ENCODE measurements at places on chromosomes 3 and 15.

DNA sequence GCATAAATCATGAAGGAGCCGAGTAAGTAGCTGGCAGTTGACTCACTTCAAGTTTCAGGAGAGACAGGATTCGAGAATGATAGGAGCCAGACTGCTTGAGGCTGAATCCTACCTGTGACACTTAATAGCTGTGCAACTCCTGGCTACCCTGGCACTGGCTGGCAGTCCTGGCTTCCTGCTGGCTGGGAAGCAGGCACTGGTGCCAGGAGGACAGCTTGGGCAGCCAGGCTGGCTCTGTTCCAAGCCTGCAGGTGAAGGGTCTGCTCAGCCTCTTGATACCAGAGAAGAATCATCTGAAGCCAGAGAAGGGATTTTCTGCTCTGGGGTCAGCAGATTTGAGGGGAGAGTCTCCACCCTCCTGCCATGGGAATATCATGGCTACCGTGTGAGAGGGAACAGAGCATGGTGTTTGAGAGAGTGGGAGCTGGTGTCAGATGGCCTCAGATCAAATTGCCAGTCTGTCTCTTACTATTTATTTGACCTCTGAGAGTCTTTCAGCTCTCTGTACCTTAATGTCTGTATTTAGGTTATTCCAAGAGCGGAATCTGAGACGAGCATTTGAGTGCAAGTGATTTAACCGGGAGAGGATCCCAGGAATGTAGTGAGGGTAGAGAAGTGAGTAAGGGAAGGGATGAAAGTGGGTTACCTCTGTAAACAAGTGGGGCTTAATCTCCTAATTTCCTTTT is 4.4 kb upstream of the XIRP1 start:
- ATAC-seq = no peak

DNA sequence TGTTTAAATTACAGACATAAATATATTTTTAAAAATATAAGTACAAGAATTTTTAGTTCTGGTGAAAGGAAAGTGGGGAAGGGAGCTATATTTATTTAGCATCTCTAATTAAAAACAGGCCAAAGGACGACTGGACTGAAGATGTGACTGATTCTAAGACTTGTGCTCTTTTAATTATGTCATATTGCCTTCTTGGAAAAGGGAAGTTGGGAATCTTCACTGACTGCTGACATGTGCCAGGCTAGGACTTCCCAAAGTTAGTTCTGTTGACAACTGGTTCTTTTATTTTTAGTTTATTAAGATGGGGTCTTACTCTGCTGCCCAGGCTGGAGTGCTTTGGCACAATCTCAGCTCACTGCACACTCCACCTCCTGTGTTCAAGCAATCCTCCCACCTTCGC is 13.5 kb downstream of the CNOT10 start:
- no peak for ATAC-seq

GRCh38 chr15:51312166-51313073 is 26.0 kb downstream of the CYP19A1 start:
- no peak for ATAC-seq

- no peak for ATAC-seq
Measured at GRCh38 chr15:69656271-69657030, 203.8 kb downstream of the RPLP1 start.

GRCh38 chr15:50959717-50960116 is 51.2 kb downstream of the AP4E1 start:
- ATAC-seq = no peak

DNA sequence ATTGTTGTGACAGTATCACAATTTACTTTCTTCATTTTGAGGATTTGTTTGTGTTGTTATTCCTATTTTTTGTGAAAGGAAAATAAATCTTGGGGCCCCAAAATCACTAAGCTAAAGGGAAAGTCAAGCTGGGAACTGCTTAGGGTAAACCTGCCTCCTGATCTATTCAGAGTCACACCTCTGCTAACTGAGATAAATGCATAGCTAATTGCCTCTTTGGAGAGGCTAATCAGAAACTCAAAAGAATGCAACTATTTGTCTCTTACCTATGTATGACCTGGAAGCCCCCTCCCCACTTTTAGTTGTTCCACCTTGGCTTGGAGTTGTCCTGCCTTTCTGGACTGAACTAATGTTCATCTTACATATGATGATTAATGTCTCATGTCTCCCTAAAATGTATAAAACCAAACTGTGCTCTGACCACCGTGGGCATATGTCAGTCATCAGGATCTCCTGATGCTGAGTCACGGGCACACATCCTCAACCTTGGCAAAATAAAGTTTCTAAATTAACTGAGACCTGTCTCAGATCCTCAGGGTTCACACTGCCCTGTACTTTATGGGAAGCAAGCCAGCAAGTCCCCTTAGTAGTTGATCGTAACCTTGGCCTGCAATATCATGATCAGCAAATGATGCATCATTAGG is 523.2 kb upstream of the GOLIM4 start:
- no peak for ATAC-seq

DNA sequence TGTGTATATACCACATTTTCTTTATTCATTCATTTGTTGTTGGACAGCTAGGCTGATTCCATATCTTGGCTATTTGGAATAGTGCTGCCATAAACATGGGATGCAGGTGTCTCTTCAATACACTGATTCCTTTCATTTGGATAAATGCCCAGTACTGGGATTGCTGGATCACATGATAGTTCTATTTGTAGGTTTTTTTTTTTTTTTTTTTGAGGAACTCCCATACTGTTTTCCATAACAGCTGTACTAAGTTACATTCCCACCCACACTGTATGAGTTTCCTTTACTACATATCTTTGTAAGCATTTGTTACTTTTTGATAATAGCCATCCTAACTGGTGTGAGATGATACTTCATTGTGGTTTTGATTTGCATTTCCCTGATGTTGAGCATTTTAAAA is 437.7 kb downstream of the DIPK2A start:
- no peak for ATAC-seq

DNA sequence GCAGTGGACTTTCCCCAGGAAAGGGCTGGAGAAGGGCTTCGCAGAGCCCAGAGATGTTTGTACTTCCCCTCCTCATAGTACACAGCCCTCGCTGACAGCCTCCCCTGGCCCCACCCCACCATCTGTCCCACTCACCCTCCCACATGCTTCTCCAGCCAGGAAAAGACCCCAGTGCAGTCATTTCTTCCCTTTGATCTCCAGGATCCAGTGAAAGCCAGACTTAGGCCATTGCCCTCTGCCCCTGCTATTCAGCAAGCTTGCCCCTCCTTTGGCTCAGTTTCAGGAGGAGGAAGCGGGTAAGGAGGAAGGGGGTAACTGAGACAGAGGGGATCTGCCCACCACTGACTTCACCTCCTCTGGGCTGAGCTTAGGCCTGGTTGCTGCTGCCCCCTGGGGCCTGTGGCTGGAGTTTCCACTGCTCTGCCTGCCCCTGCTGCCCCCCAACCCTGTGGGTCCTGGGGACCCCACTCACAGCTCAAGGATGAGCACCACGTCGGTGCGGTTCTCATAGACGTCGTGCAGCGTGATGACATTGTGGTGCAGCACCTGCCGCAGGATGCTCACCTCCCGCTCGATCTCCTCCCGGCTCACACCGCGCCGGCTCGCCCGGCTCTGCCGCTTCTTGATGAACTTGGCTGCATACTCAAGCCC is 63.1 kb downstream of the DAPK2 start:
- no peak for ATAC-seq

- ATAC-seq = no peak
Measured at GRCh38 chr15:63291507-63291906, 14.1 kb downstream of the APH1B start.

- no peak for ATAC-seq
Measured at GRCh38 chr3:99761415-99762165, 56.1 kb upstream of the CMSS1 start.

GRCh38 chr3:128316481-128316891 is 150.2 kb downstream of the DNAJB8 start:
- peak; percentile 84 for ATAC-seq

DNA sequence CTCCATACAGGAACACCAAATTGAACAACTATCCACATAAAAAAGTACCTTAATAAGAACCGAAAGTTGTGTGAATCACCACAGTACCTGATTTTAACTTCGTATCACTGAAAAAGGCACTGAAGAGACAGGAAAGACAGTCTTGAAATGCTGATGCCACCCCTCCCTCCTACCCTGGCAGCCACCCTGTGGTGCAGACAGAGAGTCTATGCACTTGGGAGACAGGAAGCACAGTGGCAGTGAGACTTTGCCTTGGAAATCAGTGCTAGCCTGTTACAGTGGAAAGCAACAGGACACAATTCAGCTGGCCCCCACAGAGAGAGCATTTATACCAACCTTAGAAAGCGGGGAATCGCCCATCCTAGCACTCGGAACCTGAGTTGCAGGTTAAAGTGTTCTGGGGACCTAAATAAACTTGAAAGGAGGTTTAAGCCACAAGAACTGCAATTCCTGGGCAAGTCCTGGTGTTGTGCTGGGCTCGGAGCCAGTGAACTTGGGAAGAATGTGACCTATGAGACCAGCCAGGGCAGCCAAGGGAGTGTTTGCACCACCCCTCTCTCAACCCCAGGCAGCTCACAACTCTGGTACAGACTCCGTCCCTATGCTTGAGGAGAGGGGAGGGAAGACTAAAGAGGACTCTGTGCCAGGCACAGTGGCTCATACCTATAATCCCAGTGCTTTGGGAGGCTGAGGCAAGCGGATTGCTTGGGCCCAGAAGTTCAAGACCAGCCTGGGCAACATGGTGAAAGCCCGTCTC is 240.1 kb downstream of the ISL2 start:
- ATAC-seq = no peak

GRCh38 chr3:93906245-93906644 is 67.5 kb downstream of the PROS1 start:
- ATAC-seq = no peak

GRCh38 chr3:120424976-120425570 is 25.7 kb downstream of the FSTL1 start:
- no peak for ATAC-seq

DNA sequence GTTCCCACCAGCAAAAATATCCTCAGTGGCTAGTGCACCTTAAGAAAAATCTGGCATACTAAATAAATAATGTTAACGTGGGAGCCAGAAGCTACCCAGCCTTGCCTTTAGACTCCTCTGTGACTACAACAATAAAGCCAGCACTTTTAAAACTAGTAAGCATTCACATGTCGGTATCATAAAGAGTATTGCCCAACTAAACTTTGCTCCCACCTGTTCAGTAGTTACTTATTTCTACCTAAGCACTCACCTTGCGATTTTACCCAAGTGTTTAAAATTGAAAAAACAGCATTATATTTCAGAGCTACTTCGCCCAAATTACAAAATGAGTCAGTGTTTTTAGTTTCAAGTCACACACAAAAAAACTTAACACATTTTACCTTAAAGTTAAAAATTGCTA is 12.8 kb downstream of the ALDH1L1 start:
- ATAC-seq = no peak

DNA sequence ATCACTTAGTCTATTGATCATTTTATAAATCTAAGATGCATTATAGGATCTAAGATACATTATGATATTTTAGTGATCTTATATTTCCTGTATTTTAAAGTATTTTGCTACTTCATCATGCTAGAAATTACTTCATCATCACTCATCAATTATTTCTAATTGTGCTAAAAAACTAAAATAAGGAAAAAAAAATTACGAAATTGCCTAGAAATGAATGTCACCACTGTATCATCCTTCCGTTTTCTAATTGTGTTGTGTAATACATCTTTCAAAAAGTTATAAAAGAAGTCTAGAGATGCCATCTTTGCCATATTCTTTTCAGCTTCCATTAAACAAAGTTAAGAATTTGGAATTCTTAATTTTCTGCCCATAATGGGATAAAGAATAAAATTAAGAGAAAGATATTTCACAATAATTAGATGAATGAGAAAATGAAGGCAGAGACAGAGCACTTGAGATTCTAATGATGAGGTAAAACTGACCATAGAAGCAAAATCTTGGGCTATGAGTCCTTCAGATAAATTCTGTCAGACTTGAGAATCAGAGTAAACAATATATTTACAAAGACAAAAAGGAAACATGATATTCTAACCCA is 48.8 kb downstream of the ALDH1A2 start:
- no peak for ATAC-seq

DNA sequence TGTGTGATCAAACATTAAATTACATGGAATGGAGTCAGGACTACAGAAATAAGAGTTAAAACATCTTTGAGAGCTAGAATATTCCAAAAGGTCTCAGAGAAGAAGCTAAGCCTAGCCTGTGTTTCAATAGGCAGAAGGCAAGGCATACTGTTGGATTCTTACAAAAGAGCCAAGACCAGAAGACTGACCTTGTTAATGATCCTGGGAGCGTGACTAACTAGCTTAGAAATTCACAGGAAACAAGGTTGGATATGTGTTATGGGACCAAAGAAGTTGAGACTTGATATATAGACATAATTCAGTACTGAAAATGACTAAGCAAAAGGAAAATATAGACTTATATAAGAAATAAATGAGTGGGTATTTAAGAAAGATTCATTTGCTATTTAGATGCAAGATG is 50.1 kb downstream of the FEZF2 start:
- ATAC-seq = no peak

- no peak for ATAC-seq
Measured at GRCh38 chr15:34754674-34755418, at the start of gene GJD2. TSS of gene GJD2 (minus strand) at chr15:34754998. CDS start at chr15:34754488, 510 bp downstream.

DNA sequence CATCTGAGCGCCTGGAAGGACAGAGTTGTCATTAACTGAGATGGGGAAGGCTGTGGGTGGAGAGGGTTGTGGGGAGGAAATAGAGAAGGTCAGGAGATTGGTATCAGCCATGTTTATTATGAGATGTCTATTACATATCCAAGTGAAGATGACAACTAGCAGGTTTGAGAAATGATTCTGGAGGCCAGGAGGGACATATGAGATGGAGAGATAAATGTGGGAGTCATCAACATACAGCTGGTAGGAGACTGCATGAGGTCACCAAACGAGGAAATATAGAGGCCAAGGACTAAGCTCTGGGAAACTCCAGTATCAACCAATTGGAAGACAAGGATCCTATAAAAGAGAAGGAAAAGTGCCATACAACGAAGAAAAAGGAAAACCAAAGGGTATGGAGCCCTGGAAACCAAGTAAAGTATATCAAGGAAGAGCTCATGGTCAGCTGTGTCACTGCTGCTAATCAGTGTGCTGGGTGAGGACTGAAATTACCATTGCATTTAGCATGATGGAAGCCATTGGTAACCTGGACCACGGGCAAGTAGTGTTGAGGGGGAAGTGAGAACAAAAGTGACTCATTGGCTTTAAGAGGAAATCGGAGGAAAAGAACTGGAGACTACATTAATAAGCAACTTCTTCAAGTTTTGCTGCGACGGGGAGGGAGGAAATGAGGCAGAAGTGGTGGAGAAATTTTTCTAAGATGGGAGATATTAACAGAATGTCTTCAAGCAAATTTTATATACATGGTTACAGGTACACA is 14.0 kb upstream of the UACA start:
- no peak for ATAC-seq

GRCh38 chr3:71780430-71780829 is 4.5 kb downstream of the PROK2 start:
- ATAC-seq = no peak

GRCh38 chr15:92617549-92618520 is 37.7 kb downstream of the FAM174B start:
- ATAC-seq = no peak

GRCh38 chr3:141796081-141796888 is 33.1 kb downstream of the GRK7 start:
- peak; percentile 92 for ATAC-seq

GRCh38 chr3:16365491-16366128 is 100.6 kb downstream of the OXNAD1 start:
- ATAC-seq = no peak

All from activated CD4-positive, CD25-positive, alpha-beta regulatory T cell treated with anti-CD3 and anti-CD28 coated beads, Interleukin-2, amount 50 U/mL, for 24 hours (primary cell).